SJSA1 (cell line): ENCODE measurements at places on chromosomes 3 and 15.

DNA sequence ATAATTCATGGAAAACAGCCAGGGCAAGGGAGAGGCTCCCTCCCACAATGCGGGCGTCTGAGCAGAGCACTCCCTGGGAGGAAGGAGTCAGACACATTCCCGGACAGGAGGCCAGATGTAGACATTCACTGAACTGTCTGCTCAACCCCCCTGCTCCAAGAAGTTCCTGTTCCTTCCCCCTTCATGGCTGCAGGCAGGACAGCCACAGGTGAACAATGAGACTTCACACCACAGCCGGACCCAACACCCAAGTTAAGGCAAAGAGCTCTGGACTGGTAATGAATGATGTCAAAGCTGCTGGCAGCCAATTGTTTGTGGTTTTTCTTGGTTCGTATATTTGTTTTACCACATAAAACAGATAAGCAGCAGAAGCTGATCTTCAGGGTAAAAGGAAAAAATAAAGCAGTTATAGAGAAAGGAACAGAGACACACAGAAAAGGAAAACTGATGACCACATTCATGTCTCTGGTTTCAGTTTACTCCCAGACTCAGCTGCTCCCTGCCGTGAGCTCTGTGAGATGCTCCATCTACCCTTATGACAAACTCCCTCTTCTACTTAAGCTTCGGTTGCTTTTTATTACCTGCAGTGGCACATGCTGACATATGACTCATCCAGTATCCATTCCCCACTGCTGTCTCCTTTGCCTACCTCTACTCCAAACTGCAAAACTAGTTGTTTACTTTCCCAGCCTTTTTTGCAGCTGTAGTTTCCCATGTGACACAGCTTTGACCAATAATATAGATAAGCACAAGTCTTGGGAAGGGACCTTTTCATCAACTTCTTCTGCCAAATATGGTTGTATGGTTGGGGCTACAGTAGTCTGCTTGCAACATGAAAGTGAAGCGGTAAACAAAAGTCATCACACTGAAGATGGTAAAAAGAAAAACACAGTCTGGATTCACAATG lies 33.1 kb downstream of the DZIP1L start:
- peak; percentile 53 for DNase-seq

GRCh38 chr15:83118291-83118827 lies 10.9 kb downstream of the TM6SF1 start:
- no peak for DNase-seq

GRCh38 chr15:49415149-49415548 lies 7.9 kb upstream of the FGF7 start:
- DNase-seq: no peak

GRCh38 chr15:93460717-93461116 lies 371.7 kb upstream of the RGMA start:
- DNase-seq: no peak

GRCh38 chr3:128316481-128316891 lies 150.2 kb downstream of the DNAJB8 start:
- DNase-seq: peak; percentile 16

GRCh38 chr3:116963802-116964201 lies 254.2 kb downstream of the TUSC7 start:
- DNase-seq: no peak

GRCh38 chr15:59367022-59367451 lies 5.6 kb downstream of the MYO1E start:
- DNase-seq: no peak

DNA sequence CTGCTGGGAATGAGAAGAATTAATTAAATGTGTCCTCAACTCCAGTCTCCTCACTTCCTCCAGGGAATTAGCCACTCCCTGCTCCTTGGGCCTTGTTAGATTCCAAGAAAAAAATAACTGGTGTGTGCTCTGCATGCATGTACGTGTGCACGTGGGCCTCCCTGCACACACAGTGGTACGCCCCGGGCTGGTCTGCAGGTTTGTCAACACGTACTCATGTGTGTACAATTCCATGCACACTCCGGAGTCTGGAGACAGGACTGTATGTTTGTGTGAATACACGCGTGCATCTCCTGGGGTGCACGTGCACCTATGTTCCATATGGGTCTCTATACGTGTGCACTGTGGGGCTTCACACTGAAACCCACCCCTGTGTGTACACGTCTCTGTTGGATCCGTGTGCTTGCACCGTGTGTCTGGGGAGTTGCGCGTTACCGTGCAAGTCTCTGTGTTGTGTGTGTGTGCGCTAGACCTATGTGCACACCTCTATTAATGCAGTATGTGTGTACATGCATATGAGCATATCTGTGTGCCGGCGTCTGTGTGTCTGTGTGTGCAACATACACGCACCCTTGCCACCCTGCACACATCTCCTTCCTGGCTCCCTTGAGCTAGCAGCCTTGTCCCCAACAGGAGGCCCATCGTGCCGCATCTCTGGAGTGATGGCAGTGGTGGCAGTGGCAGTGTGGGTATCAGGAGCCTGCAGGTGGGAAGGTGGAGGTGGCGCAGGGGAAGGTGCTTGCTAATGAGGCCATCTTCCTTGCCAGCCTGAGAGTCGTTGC lies 210.1 kb downstream of the TBC1D2B start:
- no peak for DNase-seq
